NCI-H1417 (cell line): ENCODE measurements at places on chromosomes 6 and 20.

- DNase-seq: no peak
Observed at GRCh38 chr20:21129861-21130260, 4.0 kb downstream of the KIZ start.

- no peak for DNase-seq
Observed at GRCh38 chr20:3111995-3112394, 27.5 kb upstream of the AVP start.

- no peak for DNase-seq
Observed at GRCh38 chr6:19682859-19683258, 154.3 kb upstream of the ID4 start.

- DNase-seq: peak; percentile 20
Observed at GRCh38 chr6:33249732-33250630, 21.7 kb downstream of the VPS52 start.

- DNase-seq: peak; percentile 65
Observed at GRCh38 chr6:168196385-168196860, 117.4 kb upstream of the FRMD1 start.

DNA sequence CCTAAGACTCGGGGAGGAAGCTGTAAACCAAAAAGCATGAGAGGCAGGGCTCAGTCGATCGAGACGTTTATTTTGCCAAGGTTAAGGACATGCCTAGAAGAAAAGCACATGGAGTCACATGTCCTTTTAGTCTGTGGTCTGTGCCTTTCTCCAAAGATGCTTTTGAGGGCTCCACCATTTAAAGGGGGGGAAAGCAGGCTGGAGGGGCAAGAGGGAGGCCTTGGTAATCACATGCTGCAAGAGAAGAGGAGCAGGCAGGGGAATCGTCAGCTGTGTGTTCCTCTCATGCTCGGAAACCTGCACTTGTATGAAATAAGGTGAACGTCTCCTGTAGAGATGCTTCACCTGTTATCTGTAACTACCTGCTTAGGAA lies 9.1 kb upstream of the YTHDF1 start:
- no peak for DNase-seq

DNA sequence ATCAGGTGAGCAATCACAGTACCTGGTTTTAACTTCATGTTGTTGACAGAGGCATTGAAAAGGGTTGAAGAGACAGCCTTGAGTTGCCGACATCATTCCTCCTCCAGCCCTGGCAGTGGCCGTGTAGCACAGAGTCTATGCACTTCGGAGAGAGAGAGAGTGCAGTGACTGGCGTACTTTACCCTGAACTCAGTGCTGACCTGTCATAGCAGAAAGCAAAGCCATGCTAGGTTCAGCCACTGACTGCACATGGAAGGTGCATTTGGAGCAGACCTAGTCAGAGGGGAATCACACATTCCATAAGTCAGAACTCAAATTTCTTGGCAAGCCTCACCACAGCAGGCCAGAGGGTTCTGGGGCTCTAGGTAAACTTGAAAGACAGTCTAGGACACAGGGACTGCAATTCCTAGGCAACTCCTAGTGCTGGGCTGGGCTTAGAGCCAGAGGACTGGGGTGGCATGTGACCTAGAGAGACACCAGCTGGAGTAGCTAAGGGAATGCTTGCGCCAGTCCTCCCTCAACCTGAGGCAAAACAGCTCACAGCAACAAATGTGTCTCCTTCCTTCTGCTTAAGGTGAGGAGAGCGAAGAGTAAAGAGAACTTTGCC lies 69.1 kb downstream of the ELOVL4 start:
- DNase-seq: no peak

GRCh38 chr20:47352332-47353238 lies 3.9 kb downstream of the ZMYND8 start:
- DNase-seq: peak; percentile 87

- no peak for DNase-seq
Observed at GRCh38 chr20:49865559-49865958, 49.8 kb downstream of the SPATA2 start.

- peak; percentile 83 for DNase-seq
Observed at GRCh38 chr6:692356-692851, 535 bp downstream of the EXOC2 start.

- no peak for DNase-seq
Observed at GRCh38 chr6:6714953-6715352, 126.4 kb downstream of the LY86 start.

DNA sequence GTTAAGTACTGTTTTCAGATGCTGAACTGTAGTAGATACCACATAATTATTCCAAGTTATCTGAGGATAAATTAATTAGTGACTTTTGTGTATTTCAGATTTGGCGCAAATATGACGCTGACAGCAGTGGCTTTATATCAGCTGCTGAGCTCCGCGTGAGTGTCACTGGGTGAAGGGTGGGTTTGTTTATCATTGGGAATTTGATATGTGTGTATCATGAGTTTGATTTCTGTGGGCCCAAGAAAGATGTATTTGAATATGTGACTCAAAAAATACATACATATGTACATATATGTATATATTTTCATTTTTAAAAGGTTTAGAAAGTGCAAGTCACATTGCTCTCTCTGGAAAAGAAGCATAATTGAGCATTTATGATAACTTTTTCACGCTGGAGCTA lies 17.4 kb downstream of the SCGN start:
- DNase-seq: no peak

DNA sequence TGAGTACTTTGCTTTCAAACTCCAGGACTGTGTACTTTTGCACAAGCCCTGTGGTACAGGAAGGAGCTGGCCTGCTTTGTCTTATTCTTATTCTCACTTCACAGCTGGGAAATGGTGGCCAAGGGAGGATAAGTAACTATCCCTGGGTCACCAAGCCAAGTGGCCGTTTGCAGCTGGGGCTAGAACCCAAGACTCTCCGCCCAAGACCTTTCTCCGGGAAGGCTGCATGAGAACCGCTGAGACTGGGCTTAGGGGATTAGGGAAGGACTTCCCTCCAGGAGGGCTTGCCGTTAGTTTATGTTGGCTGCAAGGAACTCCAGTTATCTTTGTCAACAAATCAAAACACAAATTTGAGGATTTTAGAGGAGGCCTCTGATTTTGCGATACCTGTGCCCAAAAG lies 343.2 kb upstream of the RNF24 start:
- DNase-seq: no peak

GRCh38 chr6:2745246-2745645 lies 5.5 kb downstream of the MYLK4 start:
- no peak for DNase-seq

GRCh38 chr6:44464527-44465310 lies 77.2 kb downstream of the CDC5L start:
- no peak for DNase-seq

DNA sequence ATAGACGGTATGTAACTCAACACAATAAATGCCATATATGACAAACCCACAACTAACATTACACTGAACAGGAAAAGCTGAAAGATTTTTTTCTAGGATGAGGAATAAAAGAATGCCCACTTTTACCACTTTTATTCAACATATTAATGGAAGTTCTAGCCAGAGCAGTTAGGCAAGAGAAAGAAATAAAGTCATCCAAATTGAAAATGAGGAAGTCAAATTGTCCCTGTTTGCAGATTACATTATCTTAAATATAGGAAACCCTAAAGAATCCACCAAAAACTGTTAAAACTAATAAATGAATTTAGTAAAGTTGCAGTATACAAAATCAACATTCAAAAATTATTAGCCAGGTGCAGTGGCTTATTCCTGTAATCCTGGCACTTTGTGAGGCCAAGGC lies 24.6 kb upstream of the ADGB start:
- no peak for DNase-seq

GRCh38 chr20:2840967-2841531 lies 504 bp downstream of the VPS16 start:
- DNase-seq: peak; percentile 74

- DNase-seq: no peak
Observed at GRCh38 chr20:58058421-58059259, 169.8 kb downstream of the ANKRD60 start.

DNA sequence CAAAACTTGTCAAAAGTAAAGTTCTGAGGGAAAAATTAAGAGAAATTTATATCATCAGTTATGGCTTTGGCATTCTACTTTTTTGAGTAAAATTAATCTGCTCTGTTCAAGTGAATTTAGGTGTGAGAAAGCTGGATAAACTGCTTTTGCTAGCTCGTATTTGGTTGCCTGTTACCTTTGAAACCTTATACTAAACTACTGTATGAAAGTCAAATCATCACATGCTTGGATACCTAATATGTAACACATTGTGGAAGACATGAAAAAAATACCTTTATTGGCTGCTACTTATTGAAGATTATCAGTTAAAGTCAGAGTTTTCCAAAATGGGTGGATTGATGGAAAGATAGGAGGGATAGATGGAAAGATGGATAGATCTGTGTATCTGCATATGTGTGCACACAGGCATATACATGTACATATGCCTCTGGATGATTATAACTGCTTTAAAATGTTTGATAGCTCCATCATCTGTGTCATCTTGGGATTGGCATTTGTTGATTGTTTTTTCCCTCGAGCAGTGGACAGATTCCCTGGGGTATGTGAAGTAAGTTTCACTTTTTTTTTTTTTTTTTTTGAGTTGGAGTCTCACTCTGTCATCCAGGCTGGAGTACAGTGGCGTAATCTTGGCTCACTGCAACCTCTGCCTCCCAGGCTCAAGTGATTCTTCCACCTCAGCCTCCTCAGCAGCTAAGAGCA lies 24.3 kb downstream of the SCAF8 start:
- DNase-seq: no peak

GRCh38 chr20:15992564-15992963 lies 580.7 kb downstream of the KIF16B start:
- DNase-seq: no peak

DNA sequence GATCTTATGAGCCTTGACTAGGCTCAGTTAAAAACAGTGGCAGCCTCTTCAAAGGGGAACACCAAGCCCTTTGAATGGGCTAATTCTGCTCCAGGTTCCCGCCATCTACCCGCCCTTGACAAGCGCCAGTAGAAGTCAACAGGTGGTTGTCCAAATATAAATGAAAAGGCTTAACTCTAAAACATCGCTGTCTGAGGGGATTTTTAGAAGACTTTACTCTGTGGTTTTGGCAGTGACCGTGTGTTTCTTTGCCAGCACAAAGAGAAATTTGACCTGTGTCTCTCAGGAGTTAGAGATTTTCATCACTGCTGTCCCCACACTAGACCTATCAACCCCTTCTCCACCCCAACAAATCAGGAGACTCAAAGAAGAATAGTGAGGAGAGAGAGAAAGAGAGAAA lies 19.8 kb upstream of the SIM1 start:
- DNase-seq: no peak

GRCh38 chr6:1729133-1729749 lies 119.5 kb downstream of the FOXC1 start:
- DNase-seq: no peak

DNA sequence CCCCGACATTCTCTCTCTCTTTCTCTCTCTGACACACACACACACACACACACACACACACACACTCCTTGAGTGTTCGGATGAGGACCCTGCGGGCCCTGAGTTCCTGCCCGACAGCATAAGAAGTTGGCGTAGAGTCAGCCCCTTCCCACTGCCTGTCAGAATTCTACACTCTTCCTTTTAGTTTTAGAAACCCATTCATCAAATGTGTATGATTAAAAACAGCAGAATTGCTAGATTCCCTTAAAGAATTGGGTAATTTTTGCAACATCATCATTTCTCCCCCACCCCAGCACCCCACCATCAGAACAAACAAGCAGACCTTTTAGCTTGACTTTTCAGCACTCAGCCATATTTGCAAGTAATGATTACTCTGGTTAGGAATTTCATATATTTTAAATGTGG lies 322.8 kb downstream of the FARS2 start:
- DNase-seq: no peak

DNA sequence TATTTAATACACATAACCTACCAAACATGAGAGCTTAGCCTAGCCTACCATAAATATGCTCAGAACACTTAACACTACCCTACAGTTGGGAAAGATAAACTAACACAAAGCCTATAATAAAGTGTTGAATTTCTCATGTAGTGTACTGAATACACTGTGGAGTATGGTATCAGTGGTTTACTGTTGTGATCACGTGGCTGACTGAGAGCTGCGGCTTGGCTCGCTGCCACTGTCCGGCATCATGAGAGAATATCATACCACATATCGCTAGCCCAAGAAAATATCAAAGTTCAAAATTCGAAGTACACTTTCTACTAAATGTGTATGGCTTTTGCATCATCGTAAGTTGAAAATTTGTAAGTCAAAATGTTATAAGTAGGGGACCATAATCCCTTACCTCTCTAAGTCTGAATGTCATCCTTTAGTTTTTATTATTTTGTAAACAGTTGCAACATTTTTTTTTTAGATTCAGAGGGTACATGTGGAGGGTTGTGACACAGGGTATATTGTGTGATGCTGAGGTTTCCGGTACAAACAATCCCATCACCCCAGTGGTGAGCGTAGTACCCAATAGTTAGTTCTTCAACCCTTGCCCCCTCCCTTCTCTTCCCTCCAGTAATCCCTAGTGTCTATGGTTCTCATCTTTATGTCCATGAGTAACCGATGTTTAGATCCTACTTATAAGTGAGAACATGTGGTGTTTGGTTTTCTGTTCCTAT lies 14.6 kb upstream of the TAAR1 start:
- DNase-seq: no peak

GRCh38 chr6:90124874-90125510 lies 171.7 kb downstream of the BACH2 start:
- no peak for DNase-seq

GRCh38 chr20:50932016-50932485 lies 814 bp upstream of the ADNP start:
- DNase-seq: no peak

DNA sequence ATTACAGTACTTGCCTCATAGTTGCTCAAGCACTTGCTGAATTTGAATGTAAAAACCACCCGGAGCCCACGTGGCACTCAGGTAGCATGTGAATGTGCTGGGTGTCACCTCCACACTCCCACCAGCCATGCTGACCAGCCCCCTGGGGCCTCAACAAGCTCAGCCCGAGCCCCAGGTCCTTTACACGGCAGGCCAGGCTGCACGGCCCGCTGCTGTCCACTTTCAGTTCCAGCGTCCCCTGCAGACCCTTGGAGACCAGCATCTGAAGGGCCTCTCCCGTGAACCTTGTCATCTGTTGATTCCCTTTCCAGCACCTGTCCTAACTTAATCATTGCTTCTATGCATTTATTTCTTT lies 33.3 kb upstream of the ZBP1 start:
- DNase-seq: no peak

DNA sequence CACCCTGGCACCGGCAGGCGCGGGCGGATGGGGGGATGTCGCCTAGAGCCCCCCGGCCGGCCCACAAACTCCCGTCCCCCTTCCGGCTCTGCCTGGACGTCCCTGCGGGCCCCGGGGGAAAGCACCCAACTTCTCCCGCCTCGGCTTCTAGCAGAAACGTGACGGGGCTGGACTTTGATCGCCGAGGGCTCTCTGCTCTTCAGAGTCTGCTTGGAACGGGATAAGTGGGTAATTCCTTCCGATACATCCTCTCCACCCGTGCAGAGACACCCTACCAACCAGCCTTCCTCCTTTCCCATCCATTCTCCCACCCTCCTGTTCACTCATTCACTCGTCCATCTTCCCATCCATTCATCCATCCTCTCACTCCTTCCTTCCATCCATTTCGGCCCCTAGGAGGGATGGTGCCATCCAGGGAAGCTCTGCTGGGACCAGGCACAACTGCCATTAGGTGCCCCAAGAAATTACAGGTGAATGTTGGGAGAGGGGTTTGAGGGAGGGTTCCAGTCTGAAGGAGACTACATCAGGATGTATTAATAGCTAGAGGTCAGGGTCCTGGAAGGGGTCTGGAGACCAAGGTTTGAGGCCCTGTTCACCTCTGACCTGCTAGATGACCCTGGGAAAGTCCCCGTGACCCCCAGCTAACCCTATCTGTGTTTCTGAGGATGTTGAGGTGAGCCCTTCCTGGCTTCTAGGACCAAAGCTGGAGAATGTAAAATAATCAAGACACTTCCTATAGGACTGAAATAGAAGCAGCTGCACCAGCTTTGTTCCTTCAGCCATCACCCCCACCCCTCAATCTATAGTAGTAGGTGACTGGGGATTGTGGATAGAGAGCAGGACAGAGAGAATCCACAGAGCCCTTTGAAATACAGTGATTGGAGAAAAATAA lies 538 bp downstream of the TTLL9 start:
- no peak for DNase-seq
